T-cell (primary cell): ENCODE measurements at places on chromosomes 2 and 18.
A peak's percentile ranks its signal among the peaks of the same experiment; 100 is the strongest.

- H3K4me3 ChIP-seq: no peak overlapping the region
- no peak overlapping the region for H3K27ac ChIP-seq
- no peak for DNase-seq
- H3K4me1 ChIP-seq: no peaks in the 10 kb centered on the region
Measured at GRCh38 chr2:162113088-162113775, 38.8 kb downstream of the GCG start.

- H3K36me3 ChIP-seq: no peaks in the 10 kb centered on the region
- no peak overlapping the region for H3K27ac ChIP-seq
- H3K27me3 ChIP-seq: no peaks in the 10 kb centered on the region
- DNase-seq: no peak
- H3K4me1 ChIP-seq: peaks cover 16% of the 10 kb centered on the region
Measured at GRCh38 chr2:37923308-37924055, 1.6 kb upstream of the RMDN2 start.

- no peak for DNase-seq
- H3K4me1 ChIP-seq: no peaks in the 10 kb centered on the region
- H3K27ac ChIP-seq: no peak overlapping the region
- peaks cover 43% of the 10 kb centered on the region for H3K27me3 ChIP-seq
Measured at GRCh38 chr2:236608188-236608525, 38.5 kb downstream of the ACKR3 start.

GRCh38 chr18:62464266-62464665 is 58.6 kb upstream of the ZCCHC2 start:
- H3K4me1 ChIP-seq: no peaks in the 10 kb centered on the region
- H3K27me3 ChIP-seq: no peaks in the 10 kb centered on the region
- no peaks in the 10 kb centered on the region for H3K36me3 ChIP-seq
- no peak overlapping the region for H3K27ac ChIP-seq

GRCh38 chr2:127645395-127646291 is at the start of gene GPR17:
Gene GPR17 (plus strand): TSS chr2:127646153. CDS start chr2:127650736, 4,583 bp downstream.
- H3K27me3 ChIP-seq: peaks cover 5% of the 10 kb centered on the region
- H3K36me3 ChIP-seq: no peaks in the 10 kb centered on the region
- DNase-seq: no peak
- peaks cover 57% of the 10 kb centered on the region for H3K4me1 ChIP-seq

GRCh38 chr18:62368100-62368499 is 43.0 kb downstream of the TNFRSF11A start:
- no peak overlapping the region for H3K27ac ChIP-seq
- H3K36me3 ChIP-seq: no peaks in the 10 kb centered on the region
- DNase-seq: no peak

- no peaks in the 10 kb centered on the region for H3K27me3 ChIP-seq
- H3K4me1 ChIP-seq: no peaks in the 10 kb centered on the region
- H3K27ac ChIP-seq: no peak overlapping the region
- no peak overlapping the region for H3K4me3 ChIP-seq
- no peaks in the 10 kb centered on the region for H3K36me3 ChIP-seq
Measured at GRCh38 chr2:133532919-133533318, 35.3 kb downstream of the NCKAP5 start.

GRCh38 chr18:35267161-35267651 is 22.8 kb downstream of the ZSCAN30 start:
- H3K4me1 ChIP-seq: no peaks in the 10 kb centered on the region
- no peaks in the 10 kb centered on the region for H3K27me3 ChIP-seq
- H3K36me3 ChIP-seq: no peaks in the 10 kb centered on the region
- H3K27ac ChIP-seq: peak overlapping the region; percentile 84
- DNase-seq: peak; percentile 80
